Fibroblast of skin of right biceps (primary cell): ENCODE measurements at places on chromosomes 6 and 20.

GRCh38 chr6:134201716-134202115, 116.2 kb downstream of the SGK1 start:
- no peak for DNase-seq

- peak; percentile 55 for DNase-seq
Observed at GRCh38 chr6:75266716-75267291, 17.8 kb downstream of the TMEM30A start.

GRCh38 chr20:1122388-1123315, 4.2 kb downstream of the PSMF1 start:
- DNase-seq, result peak; percentile 15

DNA sequence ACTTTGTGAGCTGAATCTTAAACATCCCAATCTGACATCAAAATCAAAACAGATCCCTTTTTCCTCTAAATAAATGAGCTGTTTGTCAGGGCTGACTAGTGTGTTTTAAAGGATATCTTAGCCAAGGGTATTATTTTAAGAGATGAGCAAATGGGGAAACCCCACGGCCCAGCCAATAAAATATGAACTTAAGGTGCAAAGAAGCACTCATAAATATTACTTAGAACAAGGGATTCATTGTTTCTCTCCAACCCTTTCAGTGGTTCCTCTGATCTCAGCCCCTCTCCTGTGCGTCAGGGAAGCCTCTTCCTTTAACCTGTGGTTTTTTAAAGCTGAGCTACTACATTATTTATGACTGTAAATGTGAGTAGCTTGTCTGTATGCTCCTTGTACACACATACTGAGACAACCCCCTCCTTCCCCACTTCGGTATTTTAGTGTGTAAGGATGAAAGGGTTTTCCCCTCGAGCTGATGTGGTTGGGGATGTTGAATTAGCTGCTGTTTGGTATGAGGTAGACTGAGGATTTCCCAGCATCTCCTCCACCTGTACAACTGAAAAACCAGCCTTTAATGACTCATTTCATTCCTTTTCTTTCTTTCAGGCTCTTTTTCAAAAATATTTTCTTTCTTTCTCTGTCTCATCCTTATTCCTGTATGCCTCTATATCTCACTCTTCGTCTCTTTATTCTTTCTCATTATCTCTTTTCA, 6.5 kb downstream of the BMP5 start:
- no peak for DNase-seq

- no peak for DNase-seq
Observed at GRCh38 chr20:39253051-39253755, 291.1 kb downstream of the DHX35 start.

DNA sequence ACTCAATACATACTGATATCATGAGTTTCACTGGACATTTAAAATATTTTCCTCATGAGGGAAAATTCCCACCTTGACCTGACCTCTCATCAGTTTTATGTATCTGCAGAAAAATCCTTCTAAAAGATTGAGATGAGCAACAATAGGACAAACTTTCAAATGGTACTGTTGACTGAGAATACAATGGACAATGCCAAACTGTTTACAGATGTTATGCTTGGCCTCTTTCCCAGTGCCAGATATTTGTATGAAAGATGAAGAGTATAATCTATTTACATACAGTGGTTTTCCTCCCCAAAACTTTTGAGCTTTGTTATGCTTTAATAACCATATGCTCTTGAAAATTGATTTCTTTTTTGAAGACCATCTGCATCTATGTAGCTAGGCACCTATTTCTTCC, 245.1 kb upstream of the RSPO3 start:
- no peak for DNase-seq

DNA sequence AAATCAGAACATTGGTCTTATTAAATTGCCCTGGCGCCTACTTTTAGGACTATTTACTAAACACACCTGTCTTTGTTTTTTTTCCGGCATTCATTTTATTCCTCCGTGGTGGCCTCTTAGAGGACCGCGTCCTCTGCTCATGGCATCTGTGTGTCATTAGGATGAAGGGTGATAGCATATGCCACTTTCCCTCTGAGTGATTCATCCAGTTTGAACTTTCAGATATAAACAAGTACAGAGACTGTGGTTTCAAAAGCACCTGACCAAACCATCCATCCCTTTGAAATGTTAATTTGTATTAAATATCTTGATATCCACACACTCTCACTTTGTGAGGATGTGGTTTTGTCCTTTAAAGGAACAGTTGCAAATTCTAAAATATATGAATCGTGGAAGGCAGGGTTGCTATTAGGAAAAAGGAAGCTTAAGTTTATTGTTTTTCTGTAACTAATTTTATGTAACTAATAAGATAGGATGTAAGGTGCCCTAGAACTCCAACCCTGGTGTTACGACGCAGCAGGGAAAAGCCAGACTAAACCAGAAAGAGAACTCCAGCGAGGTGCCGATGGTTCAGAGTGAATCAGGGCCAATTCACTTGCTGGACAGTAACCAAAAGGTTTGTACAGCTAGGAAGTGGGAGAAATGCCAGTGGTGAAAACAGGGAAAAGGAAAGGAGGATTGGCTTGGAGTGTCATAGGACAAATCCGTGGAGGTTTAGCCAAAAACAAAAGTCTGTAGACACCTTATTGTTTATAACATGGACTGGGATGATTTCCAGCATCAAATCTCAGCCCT, 98.7 kb downstream of the SHLD1 start:
- peak; percentile 28 for DNase-seq
